8988T (cell line): ENCODE measurements at places on chromosomes 4 and X.

DNA sequence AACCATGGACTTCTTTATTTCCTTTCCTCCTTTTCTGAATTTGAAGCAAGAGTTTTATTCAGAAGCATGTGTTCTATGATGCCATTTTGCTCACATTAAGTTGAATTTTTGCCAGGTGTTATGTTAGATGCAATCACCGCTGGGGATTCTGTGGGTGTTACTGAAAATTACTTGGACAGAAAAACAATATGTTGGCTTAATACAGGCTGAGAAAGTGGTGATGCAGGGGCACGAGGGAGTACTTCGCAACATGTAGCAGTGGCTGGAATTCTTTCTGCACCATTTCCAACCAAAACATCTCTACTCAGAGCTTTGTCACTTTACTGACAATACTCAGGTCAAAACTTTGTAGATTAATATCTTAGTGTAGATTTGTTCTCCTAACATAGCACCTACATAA lies 109.2 kb upstream of the PCDH18 start:
- DNase-seq, result no peak

- no peak for DNase-seq
Measured at GRCh38 chrX:45889471-45889870, 655.8 kb downstream of the ZNF674 start.

DNA sequence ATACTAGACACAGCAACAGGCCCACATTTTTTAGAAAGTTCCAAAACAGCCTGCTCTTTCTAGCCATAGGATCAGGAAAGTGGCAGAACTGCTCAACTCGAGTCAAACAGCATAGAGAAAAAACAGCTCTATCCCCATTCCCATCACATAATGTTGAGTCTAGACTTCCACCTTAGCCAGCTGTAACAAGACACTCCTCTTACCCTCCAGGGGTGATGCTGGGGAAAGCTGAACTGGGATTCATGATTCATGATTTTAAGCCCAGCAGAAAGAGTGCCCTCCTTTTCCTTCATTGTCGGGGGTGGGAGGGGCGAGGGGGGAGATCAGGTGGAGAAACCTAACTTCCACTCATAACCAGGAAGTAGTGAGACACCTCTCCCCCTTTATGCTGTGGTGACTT lies 86.1 kb downstream of the CENPC start:
- no peak for DNase-seq

DNA sequence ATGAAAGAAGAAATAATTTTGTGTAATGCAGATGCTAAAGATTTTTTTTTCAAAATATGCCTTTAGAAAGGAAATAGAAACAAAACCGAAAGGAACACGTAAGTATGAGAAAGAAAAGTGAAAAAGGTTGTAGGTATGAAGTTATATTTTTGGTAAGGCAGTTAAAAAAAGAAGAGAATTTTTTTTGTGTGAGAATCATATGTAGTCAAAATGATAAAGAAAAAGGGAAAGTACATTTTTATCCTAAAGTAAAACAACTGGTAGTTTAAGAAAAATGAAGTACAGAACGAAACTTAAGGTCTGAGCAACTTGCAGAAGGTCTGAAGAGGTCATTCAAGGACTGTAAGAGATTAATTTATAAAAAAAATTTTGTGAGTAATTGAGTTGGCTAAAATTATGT lies 164.0 kb upstream of the TRAM1L1 start:
- no peak for DNase-seq

DNA sequence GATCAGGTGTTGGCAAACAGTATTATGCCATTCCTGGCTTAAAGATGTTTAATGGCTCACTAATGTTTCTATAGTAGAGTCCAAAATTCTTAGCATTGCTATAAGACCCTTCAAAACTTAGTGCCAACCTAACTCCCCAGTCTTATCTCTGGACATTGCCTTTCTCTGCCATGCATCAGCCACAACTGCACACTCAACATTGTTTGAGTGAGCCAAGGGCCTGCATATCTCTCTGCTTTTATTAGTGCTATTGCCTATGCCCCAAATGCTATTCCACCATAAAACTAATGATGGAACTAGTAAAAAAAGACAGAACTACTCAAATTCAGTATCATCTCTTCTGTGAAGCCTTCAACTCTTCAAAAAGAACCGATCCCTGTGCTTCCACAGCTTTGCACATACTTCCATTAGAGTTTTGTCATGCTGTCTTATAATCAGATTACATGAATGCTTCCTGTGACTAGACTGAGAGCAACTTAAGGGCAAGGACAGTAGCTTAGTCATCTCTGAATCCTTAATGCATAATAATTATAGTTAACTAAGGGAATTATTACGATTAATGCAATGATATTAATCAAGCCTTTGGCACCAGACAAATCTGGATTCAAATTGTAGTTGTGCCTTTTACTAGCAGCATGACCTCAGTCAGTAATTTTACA lies 53.7 kb downstream of the CHM start:
- DNase-seq, result no peak

DNA sequence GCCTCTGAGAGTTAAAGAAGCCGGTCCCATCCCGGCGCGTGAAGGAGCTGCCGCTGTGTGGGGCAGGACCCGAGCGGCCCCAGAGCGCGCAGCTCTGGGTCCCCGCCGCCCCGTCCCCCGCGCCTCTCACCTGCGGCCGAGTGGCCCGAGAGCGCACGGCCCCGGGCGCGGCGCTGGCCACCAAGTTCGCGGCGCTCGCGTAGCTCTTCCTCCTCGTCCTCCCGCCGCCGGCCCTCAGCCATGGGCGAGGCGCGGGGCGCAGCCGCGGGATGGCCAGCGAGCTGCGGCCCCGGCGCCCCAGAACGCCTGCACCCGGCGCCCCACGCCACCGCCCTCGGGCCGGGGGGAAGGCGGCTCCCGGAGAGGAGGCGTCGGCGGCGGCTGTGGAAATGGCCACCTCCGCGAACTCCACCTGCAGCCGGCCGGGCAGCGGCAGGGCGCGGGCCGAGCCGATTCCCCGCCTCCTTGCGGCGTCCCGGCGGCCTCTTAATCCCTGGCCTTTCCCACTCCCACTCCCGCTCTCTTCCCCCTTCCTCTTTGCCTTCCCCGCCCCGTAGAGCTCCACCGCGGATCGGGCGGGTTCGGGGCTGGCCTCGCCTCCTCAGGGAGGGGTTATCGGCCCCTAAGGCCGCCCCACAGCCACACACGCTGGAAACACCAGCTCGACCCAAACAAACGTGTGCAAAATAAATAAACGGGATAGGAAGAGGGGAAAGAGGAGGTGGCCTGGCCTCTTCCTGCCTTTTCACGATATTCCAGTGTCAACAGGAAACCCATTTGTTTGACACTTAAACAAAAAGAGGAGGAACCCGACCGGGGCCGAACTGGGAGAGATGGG lies at the start of gene SH3D19:
Gene SH3D19 (minus strand): TSS at position 495 of the 838 bp plus-strand sequence. CDS start 253 bp downstream, at position 242.
- peak; percentile 51 for DNase-seq

DNA sequence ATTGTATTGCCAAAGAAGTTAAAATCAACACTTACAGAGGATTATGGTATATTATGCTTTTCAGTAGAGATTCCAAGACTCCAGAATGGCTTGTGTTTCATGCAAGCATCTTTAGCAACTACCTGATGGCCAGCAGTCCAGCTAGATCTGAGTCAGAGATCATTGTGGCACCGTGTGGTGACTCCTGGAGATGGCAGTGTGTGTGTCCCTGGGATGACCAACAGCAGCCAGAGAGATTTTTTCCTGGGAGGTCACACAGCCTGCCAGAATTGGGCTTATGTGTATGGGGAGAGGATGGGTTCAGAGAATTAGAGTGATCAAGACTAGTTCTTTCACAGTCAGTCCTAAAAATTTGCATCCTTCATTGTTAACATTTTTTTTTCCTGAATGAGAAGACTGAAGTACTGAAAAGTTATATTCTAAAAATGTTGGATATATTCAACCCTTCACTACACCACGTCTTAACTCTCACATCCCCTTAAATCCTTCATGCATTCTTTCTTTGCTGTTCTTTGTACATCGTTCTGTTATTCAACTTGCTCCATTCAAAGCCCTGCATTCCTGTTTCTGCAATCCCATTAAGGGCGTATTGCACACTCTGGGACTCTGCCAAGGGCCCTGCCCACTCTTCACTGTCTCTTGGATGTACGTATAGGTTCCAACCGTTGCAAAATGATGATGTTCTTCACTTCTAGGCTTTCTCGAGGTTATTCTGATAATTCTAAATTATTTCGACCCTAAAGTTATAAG lies 12.4 kb downstream of the TENM3 start:
- no peak for DNase-seq

- no peak for DNase-seq
Measured at GRCh38 chrX:10314530-10315104, 157.8 kb downstream of the CLCN4 start.

GRCh38 chr4:107747748-107748486 lies 27.9 kb upstream of the PAPSS1 start:
- no peak for DNase-seq

GRCh38 chrX:77446908-77447652 lies at the start of gene FGF16:
FGF16 (plus strand) TSS chrX:77447389; CDS start chrX:77447675, 286 bp downstream.
- no peak for DNase-seq

DNA sequence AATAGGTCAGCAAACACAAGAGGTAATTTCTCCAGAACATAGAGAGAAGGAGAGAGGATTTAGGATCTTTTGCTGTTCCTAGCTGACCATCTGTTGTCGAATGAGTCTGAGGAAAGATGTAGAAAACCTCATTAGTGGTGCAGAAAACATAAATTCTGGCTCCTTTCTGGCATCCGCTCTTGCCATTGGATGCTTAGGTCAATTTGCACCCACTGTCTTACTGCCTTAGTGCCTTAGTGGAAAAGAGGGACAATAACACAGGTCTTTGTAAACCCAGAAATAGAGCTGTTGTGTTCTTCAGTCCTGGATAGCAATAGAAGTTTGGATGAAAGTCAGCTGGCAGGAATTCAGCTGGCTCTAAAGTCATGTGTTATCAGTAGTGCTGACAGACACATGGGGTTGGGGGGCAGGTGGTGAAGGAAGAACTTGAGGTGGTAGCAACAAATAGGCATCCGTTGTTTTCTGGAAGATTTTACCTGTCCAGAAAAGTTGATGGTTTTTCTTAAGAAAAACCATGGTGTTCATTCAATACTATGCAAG lies 78.2 kb downstream of the GLRA2 start:
- no peak for DNase-seq

- no peak for DNase-seq
Measured at GRCh38 chrX:32084757-32085156, 1012.9 kb upstream of the FTHL17 start.

DNA sequence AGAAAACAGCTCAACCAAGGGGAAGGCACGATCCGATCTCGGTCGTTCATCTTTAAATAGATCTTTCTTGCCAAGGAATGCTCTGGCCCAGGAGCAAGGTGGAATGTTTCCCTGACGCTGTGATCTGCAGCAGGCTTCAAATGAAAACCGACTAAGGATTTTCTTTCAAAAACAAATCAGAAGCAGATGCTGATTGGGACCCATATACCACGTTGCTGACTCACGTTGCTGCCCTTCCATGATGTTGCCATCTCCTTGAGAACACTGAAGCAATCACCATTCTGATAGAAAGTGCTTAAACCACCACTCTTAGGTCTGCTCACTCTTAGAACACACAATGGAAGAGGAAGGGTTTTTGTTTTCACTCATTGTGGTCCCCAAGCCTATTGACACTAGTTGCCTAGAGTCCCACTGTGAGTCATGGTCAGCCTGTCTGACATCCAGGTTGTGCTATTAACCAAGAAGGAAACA lies 26.1 kb downstream of the LAMTOR3 start:
- DNase-seq, result no peak

GRCh38 chr4:25401066-25401465 lies 24.0 kb downstream of the ANAPC4 start:
- no peak for DNase-seq
